Urinary bladder (tissue), 4 donors: ENCODE measurements at places on chromosomes 2 and 18.

GRCh38 chr2:95043300-95044093 is 18.0 kb downstream of the MAL start:
- no peak for DNase-seq

GRCh38 chr18:25862881-25863600 is 227.4 kb downstream of the SS18 start:
- DNase-seq: no peak

DNA sequence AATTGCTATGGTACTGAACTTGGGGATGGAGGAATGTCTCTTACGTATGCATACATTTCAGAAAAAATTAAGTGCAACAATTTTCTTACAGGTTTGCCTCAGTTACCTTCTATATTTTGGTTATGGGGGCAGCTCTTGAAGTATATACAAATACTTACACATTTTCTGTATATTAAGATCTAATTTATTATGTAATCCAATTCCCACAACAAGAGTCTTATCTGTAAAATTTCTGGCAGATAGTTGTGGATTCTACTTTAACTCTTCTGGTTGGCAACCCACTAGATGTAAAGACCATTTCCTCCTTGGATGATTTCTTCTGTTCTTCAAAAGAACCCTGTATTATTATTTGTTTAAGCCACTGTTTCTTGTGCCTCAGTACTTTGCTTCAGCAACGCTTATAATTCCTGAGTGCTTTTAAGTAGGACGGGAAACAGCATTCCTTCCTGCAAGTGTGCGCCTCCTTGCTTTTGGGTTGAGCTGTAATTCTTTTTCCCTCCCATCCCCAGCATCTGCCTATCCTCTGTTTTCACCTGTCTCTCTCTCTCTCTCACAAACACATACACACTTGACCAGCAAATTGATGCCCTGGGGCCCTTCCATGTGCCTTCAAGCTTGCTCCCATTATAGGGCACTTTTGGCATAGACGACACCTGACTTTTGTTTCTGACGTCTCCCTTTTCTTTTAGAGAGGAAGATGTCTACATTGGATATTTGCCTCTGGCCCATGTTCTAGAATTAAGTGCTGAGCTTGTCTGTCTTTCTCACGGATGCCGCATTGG is 61.4 kb downstream of the ACSL3 start:
- DNase-seq: no peak

GRCh38 chr2:64950226-64951160 is 38.7 kb upstream of the SLC1A4 start:
- DNase-seq: no peak

GRCh38 chr2:212977152-212977551 is 174.3 kb downstream of the IKZF2 start:
- no peak for DNase-seq
